ENCODE measurements at places on chromosomes 3 and 15. TPM values are rescaled to one million over a fixed set of nuclear protein-coding genes. Genes with fewer than 3 reads are reported as not detected.

- DNase-seq: no peak
These were observed 215.6 kb upstream of the CD96 start for GRCh38 chr3:111326144-111326995.

KIF15 gene
- 5.7 TPM for total RNA-seq

DNA sequence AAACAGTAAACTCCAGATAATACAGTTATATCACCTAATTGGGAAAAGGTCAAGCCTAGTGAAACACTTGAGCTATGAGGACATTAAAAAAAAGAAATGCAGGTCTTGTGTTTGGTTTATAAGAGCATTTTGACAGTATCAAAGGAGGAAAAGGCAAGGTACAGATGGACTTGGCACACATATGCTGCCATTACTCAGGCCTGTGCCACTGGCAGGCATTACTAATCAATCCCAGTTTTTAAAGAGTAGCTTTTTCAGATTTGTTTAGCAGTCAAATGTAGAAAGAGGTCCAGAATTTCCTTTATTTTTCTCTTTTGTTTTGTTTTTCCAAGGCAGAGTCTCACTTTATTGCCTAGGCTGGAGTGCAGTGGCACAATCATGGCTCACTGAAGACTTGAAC is 38.9 kb downstream of the MDFIC2 start:
- no peak for DNase-seq

DNA sequence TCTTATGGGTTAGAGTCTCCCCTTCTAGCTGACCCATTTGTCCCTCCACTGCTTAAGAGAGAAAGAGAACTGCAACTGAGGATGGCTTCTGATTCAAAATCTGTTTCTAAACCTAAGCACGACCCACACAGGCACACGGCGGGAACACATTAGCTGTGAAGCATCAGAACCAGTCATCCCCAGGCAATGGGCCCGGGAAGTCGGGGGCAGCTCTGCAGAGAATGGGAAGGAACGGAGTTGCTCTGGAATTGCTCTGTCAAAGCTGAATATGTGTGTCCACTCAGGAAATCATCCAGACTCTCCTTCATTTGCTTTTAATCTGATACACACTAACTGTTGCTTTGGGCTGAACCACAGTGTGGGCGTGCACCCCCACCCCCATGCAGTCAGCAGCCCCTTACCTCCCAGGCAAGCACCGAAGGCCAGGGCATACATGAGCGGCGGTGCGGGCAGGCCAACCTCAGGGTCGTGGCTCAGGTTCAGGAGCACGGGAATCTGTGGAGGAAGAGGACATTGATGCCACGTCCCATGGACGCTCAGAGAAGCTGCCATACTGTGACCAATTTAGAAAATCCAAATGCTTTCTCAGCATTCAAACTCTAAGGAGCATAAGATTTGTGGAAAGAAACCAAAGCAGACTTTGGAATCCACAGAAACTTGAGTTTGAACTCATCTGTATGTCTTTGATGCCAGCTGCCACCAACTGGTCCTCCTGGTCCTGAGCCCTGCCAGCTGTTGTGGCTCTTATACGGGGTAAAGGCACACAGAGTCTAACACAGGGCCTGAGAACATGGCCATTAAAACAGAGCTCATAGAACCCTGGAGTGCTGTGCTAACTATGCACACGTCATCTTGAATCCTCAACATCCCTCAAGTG is 247.9 kb downstream of the OCA2 start:
- no peak for DNase-seq

WDR93 gene
- total RNA-seq: 1.5 TPM

GRCh38 chr3:5143464-5143863 is 21.4 kb downstream of the ARL8B start:
- no peak for DNase-seq

DNA sequence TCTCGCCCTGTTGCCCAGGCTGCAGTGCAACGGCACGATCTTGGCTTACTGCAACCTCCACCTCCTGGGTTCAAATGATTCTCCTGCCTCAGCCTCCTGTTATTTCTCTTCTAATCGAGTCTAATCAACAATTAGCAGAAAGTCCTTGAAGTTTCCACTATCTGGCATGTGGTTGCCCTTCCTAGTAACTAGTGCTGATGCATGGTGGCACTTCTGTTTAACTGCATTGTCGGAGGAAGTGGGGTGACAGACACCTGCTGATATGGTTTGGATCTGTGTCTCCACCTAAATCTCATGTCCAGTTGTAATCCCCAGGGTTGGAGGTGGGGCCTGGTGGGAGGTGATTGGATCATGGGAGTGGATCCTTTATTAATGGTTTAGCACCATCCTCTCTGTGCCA is 9.2 kb downstream of the CRTAP start:
- DNase-seq: no peak

DNA sequence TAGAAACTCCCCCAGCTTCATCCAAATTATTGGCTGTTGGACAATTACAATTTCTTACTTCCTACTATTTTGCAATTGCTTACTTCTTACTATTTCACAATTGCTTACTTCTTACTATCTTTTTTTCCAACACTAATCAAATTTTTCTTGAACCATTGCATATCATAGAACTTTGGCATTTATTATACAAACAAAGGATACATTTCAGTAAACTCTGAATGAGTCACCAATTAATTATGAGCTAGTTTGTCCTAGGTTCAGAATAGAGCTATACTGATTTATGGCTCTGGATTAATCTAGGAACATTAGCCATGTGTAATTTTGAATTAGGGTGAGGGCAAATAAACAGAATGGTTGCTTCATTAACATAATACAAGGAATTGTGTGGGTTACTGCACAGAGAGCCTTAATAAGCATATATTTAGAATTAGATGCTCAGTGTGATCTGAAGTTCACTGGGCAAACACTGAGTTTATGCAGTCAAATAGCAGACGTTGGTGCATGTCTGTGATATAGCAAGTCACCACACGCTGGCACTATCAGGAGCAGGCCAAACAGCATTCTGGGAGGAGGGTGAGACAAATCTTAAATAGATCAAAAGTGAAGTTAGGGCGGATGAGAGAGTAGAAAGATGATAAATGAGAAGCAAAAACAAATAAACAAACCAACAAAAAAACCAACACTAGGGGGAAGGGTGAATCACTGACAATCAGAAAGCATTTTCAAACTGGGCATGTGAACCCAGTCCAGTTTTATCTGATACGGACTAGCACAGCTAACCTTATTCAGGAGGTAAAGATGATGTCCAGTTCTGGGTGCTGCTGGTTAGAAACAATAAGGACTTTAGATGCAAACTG is 21.5 kb downstream of the GABRR3 start:
- no peak for DNase-seq

DNA sequence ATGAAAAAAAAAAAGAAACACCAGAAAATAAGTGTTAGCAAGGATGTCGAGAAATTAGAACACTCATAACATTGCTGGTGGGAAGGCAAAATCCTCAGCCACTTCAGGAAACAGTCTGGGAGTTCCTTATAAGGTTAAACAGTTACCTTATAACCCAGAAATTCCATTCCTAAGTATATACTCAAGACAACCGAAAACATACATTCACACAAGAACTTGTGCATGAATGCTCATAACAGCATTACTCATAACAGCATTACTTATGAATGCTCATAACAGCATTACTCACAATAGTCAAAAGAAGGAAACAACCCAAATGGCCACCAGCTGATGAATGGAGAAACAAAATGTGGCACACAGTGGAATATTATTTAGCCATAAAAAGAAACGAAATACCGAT is 34.8 kb upstream of the DCP1A start:
- DNase-seq: no peak

DNA sequence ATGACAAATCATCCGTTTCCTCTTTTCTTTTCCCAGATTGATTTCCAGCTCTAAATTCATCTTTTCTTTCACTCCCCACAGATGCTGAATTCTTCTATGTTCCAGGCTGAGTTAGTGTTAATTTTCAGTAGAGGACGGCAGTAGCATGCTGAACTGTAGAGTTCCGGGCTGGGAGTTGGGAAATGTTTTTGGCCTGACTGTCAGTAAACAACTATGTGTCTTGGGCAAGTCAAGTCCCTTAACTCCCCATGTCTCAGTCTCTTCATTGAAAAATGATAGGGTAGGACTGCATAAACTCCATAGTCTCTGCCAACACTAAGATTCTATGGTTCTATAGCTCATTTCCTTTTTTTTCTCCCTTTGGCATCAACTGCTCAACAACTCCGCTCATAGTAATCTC is 333.9 kb downstream of the TIGIT start:
- no peak for DNase-seq
